Effector memory CD4-positive, alpha-beta T cell (primary cell): ENCODE measurements at places on chromosomes 6 and 20.

DNA sequence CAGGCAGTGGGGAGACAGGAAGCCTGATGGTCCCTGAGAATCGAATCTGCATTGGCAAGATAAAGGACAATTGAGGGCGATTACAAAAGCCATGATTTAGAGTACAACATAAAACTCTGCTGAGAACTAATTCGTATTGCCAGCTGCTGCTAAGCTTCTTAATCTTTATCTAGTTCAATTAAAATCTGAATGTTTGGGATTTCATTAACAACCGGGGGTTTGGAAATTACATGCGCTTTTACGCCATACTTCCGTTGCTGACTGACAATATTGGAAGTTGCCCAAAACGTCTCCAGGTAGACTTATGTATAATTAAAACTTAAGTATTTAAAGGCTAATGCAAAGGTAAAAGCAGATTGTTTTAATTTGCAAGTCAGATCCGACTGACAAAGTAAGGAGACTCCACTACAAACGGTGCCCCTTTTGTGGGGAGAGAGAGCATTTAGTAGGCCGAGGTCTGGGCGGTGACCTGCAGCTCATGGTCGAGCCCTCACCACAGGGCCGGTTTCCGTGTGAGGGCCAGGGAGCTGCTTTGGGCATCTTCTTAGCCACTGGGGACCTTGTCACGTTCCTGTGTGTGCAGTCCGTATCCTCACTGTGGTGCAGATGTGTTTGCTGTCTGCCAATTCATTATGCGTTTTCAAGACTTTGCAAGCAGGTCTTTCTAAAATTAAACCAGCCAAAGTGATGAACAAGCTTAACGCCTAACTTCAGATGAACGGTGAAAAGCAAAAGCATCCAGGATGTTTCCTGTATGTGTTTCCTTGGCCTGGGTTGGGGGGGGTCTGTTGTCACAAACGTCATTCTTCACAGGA is 49.9 kb downstream of the CDH4 start:
- no peak for DNase-seq

GRCh38 chr6:160139420-160139851 is 17.8 kb downstream of the SLC22A1 start:
- DNase-seq = no peak

DNA sequence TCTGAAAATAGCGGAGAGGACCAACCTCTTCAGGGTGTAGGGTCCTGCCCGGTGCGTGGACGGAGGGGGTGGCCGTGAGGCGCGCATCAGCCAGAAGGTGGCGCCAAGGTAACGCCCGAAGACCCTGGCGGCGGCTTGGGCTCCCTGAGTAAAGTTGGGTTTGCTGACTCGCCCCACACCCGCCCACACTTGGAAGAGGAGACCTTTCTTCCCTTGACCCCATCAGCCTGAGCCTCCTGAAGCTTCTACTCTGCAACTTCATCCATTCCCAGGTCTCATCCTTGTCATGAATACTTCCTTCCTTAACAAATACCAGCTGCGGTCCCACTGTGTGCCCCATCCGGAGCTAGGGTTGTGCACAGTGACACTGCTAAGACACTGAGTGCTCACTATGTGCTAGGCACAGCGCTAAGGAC is 14.6 kb downstream of the CD40 start:
- no peak for DNase-seq

GRCh38 chr6:104789770-104790190 is 69.9 kb downstream of the HACE1 start:
- no peak for DNase-seq

- DNase-seq = no peak
Measured at GRCh38 chr6:165486183-165487137, 176.6 kb downstream of the PDE10A start.

- DNase-seq = no peak
Measured at GRCh38 chr6:123997223-123997622, 193.6 kb downstream of the NKAIN2 start.

- no peak for DNase-seq
Measured at GRCh38 chr6:33995309-33996119, 150.4 kb downstream of the GRM4 start.

- DNase-seq = no peak
Measured at GRCh38 chr20:3716195-3716834, 3.9 kb upstream of the SIGLEC1 start.

GRCh38 chr6:51028276-51028675 is 209.6 kb downstream of the TFAP2B start:
- no peak for DNase-seq

DNA sequence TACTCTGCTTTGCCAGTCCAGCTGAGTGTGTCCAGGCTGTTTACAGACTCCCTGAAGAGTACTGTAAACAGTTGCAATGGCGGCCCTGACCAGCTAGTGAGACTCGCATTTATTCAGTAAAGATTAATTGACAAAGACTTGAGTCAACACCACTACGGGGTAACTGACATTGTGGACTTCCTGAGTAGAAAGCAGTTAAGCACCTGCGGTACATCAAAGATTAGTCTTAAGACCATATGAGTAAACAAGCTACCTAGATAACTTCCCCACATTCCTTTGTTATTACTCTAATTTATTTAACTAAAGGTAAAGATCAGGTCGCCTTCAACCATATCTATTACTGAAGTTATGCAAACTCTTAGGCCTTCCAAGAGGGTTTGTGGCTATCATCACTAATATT is 12.6 kb downstream of the VPS52 start:
- DNase-seq = no peak

- DNase-seq = no peak
Measured at GRCh38 chr6:137949686-137950390, 82.8 kb downstream of the TNFAIP3 start.

DNA sequence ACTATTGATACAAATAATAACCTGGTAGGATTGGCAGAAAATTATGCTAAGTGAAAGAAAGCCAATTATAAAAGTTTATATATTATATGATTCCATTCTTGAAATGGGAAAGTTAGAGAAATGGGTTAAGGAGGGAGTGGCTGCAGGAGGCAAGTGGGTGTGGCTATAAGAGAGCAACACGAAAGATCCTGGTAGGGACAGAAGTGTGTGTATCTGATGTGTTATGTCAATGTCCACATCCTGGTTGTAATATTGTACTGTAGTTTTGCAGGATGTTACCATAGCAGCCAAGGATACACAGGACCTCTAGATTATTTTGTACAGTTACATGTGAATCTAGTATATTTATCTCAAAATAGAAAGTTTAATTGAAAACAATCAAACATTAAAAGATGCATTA is 46.8 kb downstream of the SNX5 start:
- DNase-seq = no peak

GRCh38 chr6:170522565-170523183 is 30.4 kb downstream of the PSMB1 start:
- DNase-seq = no peak

GRCh38 chr6:160110586-160111123 is 11.0 kb upstream of the SLC22A1 start:
- DNase-seq = no peak

GRCh38 chr6:11552442-11552841 is 14.9 kb downstream of the TMEM170B start:
- DNase-seq = no peak

- no peak for DNase-seq
Measured at GRCh38 chr20:7038029-7038428, 270.5 kb downstream of the BMP2 start.

DNA sequence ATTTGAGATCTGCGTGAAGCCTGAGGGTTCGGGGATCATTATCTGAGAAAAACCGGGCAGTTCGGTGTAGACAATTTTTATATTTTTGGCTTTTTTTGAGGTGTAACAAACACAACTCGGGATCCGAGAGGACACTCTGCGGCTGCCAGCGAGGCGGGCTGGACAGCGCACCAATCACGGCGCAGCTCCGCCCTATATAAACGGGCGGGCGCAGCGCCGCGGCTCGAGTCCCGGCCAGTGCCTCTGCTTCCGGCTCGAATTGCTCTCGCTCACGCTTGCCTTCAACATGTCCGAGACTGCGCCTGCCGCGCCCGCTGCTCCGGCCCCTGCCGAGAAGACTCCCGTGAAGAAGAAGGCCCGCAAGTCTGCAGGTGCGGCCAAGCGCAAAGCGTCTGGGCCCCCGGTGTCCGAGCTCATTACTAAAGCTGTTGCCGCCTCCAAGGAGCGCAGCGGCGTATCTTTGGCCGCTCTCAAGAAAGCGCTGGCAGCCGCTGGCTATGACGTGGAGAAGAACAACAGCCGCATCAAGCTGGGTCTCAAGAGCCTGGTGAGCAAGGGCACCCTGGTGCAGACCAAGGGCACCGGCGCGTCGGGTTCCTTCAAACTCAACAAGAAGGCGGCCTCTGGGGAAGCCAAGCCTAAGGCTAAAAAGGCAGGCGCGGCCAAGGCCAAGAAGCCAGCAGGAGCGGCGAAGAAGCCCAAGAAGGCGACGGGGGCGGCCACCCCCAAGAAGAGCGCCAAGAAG is 69.0 kb downstream of the HFE start:
- DNase-seq = peak; percentile 77

GRCh38 chr6:105832313-105832761 is 253.8 kb upstream of the PRDM1 start:
- DNase-seq = no peak

GRCh38 chr6:75308250-75308988 is 23.8 kb upstream of the TMEM30A start:
- no peak for DNase-seq
